ENCODE measurements at places on chromosomes 1 and 21.

- DNase-seq: no peak
These were observed 15.9 kb downstream of the INKA2 start for GRCh38 chr1:111723091-111723806.

GRCh38 chr21:39084979-39085729 is 98.1 kb downstream of the PSMG1 start:
- DNase-seq: no peak

DNA sequence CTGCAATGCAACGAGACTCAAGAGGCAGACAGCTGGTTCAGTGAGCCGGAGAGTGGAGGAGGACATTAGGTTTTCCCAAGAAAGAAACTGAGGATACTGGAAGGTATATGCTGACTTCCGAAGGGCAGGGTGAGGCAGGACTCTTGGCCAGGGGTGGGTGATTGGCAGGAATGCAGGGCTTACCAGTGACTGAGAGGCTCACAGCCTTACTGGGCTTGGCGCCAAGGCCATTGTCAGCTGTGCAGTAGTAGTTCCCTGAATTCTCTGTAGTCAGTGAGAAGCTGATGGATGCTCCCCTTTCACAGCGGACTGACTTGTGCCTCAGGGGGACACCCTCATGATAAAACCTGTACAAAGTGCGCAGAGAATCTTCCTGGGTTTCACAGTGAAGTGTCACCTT is 9.6 kb downstream of the FCRL5 start:
- DNase-seq: no peak

DNA sequence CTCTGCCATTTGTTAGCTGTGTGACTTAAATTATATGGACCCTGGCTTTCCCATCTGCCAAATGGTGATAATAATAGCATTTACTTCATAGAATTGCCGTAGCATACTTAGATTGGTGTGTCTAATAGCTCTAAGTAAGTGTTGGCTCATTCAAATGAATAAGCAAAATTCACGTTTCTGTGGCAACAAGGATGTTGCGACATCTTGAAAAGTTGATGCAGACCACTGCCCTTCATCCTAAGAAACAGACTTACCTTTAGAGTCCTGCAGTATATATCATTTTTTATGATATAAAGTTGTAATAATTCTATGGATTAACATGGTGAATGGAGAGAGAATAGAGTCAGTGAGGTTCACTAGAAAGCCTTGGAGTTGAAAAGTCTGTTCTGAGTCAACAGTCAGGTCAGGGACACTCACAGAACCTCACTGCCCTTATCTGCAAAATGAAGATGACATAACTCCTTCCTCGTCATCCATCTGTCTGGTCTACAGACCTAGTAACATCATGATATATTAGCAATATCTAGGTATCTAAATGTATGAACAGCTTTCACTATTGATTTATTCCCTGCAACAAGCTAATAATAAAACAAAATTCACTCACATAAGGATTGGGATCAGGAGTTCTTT is 167.3 kb upstream of the C8B start:
- DNase-seq: no peak

- DNase-seq: no peak
These were observed 542 bp upstream of the XPR1 start for GRCh38 chr1:180631194-180631765.

- DNase-seq: no peak
These were observed 56.7 kb downstream of the S1PR1 start for GRCh38 chr1:101293461-101294051.

DNA sequence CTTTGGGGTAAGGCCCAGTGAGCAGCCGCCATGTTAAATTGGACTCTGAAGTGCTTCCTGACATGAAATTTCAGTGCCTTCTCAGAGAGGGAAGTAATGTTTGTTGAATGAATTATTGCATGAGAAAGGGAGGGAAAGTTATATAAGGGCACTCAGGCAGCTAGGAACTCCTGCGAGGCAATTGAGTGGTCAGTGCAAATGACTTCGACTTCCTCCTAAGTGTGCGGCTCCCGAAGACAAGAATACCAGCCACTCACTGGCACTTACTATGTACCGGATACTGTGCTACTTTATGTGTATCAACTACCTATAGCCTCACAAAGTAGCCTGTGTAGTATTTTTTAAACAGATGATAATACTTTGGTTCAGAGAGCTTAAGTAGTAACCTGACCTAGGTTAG is 52.5 kb downstream of the CNN3 start:
- DNase-seq: no peak

DNA sequence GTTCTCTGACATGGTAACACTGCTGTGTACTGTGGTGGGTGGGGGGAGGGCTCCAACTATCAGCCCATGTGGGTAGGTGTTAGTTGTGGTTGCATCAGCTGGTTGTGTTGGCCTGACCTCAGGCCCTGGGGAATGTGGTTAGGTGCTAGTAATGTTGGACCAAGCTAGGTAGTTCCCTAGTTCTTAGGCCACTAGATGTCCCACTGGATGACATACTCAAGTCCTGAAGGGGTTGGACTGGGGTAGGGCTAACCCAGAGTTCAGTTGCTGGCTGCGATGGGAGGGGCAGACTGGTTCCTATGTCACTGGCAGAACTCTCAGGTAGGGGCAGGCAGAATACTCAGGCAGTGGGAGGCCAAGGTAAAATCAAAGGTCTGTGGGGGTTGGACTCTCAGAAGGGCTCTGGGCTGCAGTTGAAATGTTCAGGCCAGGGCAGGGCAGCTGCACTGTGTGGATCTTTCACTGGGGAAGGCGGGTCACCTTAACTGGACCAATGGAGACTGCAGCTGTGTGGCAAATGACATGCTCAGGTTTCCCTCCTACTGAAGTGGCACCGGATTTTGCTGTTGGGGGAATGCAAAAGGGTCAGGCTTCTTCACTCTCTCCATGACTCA is 870.7 kb downstream of the LRRIQ3 start:
- no peak for DNase-seq

Measured in activated naive CD4-positive, alpha-beta T cell (primary cell).